PC-9 (cell line): ENCODE measurements at places on chromosomes 2 and 18. TPM values are rescaled to one million over a fixed set of nuclear protein-coding genes. Genes with fewer than 3 reads are reported as not detected.

GRCh38 chr2:48424356-48424755 is 105.6 kb upstream of the STON1 start:
- DNase-seq: peak; percentile 15

DNA sequence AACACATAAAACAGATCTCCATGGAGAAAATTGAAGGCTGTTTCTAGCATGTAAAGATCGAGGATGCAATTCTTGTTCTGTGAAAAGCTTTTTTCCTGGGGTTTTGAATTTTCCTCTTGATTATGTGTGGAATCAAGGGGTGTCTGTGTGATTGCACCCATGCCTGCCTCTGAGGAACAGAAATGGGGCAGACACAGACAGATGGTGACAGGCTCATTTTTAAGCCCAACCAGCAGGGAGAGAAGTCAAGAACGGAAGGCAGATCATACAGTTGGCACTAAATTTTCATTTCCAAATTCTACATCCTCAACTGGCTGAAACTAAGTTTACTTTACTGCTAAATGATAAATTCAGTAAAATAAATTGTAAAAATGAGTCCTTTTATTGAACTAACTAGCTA is 1037.7 kb upstream of the KLHL29 start:
- no peak for DNase-seq

DNA sequence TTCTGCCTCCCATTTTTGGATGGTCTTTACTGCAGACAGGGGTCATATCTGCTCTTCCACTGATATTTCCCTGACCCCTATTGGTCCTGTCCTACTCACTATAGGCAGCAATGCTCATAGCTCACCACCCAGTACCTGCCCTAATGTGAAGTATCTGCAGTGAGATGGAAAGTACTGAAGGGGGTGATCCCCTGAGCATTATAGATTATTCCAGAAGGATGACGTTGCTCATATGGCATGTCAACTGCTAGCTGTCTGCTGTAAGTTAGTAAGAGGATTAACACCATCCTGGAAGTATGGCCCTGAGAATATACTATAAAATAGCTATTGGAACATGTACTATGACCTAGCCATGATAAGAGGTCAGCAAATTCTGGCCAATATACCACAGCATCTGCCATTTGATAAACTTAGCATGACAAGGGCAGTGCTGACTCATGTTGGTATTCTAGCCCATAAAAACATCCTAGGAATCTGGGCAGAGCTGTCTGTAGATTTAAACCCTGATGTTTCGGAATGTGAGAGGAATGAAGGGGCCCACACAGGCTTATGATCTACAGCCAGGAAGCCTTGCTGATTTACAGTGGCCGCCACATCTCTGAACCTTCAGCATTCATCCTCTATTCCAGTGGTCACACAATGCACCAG is 451.4 kb downstream of the TNS1 start:
- DNase-seq: peak; percentile 51

GRCh38 chr2:36441065-36441625 is 85.6 kb downstream of the CRIM1 start:
- no peak for DNase-seq

DNA sequence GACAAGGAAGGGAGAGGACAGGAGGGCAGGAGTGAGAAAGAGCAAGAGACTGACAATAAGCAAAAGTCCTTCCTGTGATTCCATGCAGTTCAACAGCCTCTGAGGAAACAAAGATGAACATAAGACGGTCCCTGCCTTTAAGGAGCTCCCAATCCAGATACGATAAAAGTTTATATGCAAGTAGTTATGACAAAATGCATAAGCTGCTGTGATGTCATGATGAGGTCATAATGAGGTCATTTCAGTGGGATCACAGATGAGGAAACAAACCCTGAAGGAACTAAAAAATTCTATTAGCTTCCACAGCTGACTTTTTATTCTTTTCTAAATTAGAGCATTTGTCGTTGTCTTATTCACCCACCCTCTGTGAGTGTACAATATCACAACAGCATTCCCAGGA is 458.5 kb upstream of the ACVR2A start:
- DNase-seq: no peak

RUFY4 gene
- not detected in 2 replicates for total RNA-seq

- no peak for DNase-seq
Measured at GRCh38 chr18:74849301-74849700, 251.6 kb downstream of the ZNF407 start.

- DNase-seq: no peak
Measured at GRCh38 chr2:19754907-19755306, 146.9 kb downstream of the TTC32 start.

GRCh38 chr2:127108090-127108523 is 1.2 kb upstream of the BIN1 start:
- no peak for DNase-seq

EFHD1 gene
- 10.6 and 15.0 TPM in 2 replicates for total RNA-seq

DNA sequence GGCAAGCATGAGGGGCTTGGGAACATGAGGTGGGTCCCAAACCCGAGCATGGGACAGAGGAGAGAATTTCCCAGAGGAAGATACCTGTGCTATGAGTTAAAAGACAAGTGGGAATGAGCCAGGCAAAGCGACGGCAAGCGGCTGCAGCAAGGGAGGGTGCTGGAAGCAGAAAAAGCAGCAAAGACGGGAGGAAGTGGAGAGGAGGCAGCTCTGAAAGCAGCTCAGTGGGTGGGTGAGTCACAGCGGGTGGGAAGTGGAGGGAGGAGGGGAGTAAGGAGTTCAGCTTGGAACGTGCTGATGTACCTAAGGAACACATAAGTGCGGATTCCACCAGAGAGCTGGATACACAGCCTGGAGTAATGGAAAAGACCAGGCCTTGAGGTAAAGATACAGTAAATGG is 41.4 kb downstream of the THUMPD2 start:
- DNase-seq: no peak

DNA sequence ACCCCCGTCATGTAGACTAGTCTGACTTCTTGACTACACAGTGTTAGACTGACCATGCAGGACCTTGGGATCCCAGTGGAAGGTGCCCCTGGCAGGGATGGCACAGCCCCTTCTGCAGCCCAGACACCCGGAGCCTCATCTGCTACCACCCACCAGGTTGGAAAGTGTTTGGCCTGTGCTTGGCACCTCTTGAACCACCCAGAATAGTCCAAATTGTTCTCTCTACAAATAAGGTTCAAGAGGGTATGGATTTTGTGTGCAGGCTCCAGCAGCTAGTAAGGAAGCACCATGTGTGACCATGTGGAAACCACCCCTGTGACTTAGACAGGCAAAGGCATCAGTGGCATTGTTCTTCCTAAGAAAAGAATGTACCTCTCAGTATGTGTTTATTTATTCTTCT is 18.4 kb downstream of the L3MBTL4 start:
- no peak for DNase-seq

- no peak for DNase-seq
Measured at GRCh38 chr18:8803957-8804356, 98.6 kb downstream of the MTCL1 start.

GRCh38 chr18:76351961-76352581 is 143.0 kb downstream of the ZNF516 start:
- DNase-seq: peak; percentile 51

TCF7L1 gene
- total RNA-seq: 2.3 and 2.8 TPM in 2 replicates

DNA sequence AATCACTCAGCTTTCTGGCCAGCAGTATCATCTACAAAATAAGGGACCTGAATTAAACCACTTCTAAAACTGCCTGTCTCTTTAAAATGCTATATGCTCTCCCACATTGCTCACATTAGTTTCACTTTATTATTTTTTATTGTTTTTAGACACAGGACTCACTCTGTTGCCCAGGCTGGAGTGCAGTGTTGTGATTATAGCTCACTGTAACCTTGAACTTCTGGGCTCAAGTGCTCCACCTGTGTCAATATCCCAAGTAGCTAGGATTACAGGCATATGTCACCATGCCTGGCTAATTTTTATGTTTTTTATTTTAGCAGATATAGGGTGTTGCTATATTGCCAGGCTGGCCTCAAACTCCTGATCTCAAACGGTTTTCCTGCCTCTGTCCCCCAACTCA is 591.3 kb upstream of the ZNF804A start:
- no peak for DNase-seq

DNA sequence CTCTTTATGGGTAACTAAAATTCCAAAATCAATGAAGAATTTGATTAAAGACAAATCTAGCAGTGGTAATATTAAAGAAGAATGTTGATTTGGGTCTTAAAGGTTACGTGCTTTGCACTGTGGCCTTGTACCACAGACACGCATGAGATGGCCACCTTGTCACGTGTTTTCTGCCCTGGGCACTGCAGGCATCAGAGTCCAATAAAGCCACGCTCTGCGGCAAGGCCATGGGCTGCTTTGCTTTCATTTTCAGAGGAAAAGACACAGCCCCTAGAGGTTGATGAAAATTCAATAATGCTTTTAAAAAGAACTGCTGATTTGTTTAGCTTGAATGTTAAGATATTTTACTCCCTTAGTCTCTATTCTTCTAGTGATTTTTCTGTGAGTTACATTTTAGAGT is 30.4 kb downstream of the AOX1 start:
- no peak for DNase-seq

- DNase-seq: no peak
Measured at GRCh38 chr2:59787095-59787494, 766.4 kb downstream of the BCL11A start.

GRCh38 chr2:31973665-31974064 is 37.1 kb downstream of the MEMO1 start:
- DNase-seq: no peak

FBXO48 gene
- 1.2 and 1.6 TPM in 2 replicates for total RNA-seq

DNA sequence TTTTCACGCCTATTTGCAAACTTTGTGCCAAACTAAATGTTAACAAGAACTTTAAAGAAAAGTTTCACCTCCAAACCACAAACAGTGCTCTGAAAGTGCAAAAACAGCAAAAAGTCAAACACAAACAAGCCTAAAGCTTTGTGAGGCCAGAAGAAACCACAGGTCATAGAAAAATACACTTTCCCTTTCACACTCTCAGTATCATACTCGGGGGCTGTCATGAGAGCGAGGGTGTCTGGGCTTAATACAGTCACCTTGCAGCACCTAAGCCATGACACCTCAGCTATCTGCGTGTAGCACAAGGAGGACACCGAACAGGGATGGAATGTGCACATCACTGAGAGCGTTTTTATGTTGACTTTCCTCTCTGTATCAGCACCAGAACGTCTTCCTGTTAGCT is 26.6 kb upstream of the SEH1L start:
- no peak for DNase-seq

DNA sequence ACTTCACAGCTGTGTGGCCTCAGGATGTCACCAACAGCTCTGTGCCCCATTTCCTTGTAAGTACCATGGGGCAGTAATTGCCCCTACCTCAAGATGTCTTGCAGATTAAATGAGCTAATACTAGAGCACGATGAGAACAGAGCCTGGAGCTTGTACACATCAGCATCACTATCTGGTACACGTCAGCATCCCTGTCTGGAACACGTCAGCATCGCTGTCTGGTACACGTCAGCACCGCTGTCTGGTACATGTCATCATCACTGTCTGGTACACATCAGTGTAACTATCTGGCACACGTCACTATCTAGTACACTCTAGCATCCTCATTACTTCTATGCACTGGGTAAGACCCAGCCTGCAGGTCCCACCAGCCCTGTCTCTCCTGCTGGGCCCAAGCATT is 37.2 kb downstream of the AQP12A start:
- DNase-seq: no peak

GRCh38 chr2:64537991-64538390 is 13.9 kb downstream of the AFTPH start:
- DNase-seq: no peak

G6PC2 gene
- not detected in 2 replicates for total RNA-seq

DNA sequence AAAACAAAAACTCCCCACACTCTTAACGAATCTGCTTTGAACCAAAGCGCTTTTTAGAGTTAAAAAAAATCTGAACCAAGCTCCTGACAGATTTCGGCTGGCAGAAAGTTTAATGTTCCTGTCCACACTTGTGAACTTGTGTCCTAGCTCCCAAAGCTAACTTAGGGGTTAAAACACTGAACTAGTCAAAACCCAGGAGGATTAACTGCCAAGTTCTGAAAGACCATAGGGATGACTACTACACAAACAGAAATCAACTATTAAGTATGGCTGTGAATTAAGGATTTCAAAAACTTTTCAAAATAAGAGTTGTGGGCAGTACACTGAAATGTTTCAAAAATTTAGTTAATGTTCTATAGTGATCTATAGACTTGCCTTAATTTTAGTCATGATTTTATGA is 26.2 kb upstream of the CDKL4 start:
- DNase-seq: no peak

DNA sequence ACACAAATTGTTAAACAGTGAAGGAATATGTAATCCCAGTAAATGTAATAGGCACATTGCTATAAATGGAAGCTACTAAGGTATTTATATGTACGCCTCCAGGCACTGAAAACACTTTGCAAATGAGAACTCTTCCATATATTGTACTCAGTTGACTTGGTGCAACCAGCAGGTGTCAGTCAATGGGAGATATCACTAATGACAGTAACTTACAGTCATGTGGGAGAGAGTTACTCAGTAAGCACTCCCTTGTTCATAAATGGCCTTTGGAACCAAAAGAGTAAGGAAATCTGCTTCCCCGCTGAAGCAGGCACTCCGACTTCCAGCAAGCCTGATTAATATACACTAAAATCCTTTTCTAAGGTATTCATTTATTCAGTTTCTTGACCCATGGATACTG is 5.9 kb downstream of the MDH1 start:
- no peak for DNase-seq

DNA sequence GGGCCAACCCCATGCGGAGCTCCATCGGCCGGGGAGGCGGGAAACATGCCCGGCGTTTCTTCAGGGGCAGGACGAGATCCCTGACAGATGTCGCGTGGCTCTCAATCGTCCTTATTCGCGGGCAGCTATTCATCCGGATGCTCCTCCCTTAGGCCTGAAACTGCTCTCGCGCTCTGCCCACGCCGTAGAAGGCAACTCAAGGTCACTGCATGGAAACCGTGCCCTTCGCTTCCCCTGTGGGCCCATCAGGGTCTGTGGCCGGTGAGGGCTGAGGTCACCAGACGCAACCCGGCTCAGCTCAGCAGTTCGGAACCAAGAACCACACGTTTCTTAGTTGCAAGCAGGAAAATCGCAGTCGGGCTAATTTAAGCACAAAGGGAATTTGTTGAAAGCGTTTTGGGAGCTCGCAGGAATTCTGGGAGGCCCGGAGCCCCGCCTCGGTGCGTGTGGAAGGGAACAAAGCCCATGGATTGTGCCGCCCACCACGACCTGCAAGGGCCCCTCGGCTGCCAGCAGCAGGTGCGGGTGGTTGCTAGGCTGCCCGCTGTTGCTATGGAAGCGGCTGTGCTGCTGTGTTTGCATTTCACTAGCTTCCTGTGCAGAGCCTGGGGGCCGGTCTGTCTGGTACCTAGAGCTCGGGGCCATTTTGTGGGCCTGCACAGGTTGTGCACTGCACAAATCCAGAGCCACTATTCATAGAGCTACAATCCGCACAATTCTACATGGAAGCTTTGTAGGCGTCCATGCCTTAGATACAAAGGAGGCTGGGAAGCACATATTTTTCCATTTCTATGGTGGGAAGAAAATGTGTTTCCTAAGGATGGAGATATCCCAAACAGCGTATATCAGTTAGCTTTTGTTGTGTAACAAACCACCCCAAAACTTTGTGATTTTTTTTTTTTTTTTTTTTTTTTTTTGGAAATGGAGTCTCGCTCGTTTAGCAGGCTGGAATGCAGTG is 6.0 kb upstream of the ALLC start:
- DNase-seq: no peak

- no peak for DNase-seq
Measured at GRCh38 chr18:5466256-5466655, 77.5 kb downstream of the EPB41L3 start.

GRCh38 chr2:98086491-98087446 is at the start of gene VWA3B:
VWA3B (plus strand) TSS chr2:98087167; CDS start chr2:98093093, 5,926 bp downstream.
- peak; percentile 45 for DNase-seq
